ENCODE measurements at places on chromosomes 11 and 22.

GRCh38 chr11:35594680-35595079 lies 23.6 kb upstream of the FJX1 start:
- no peak for DNase-seq

DNA sequence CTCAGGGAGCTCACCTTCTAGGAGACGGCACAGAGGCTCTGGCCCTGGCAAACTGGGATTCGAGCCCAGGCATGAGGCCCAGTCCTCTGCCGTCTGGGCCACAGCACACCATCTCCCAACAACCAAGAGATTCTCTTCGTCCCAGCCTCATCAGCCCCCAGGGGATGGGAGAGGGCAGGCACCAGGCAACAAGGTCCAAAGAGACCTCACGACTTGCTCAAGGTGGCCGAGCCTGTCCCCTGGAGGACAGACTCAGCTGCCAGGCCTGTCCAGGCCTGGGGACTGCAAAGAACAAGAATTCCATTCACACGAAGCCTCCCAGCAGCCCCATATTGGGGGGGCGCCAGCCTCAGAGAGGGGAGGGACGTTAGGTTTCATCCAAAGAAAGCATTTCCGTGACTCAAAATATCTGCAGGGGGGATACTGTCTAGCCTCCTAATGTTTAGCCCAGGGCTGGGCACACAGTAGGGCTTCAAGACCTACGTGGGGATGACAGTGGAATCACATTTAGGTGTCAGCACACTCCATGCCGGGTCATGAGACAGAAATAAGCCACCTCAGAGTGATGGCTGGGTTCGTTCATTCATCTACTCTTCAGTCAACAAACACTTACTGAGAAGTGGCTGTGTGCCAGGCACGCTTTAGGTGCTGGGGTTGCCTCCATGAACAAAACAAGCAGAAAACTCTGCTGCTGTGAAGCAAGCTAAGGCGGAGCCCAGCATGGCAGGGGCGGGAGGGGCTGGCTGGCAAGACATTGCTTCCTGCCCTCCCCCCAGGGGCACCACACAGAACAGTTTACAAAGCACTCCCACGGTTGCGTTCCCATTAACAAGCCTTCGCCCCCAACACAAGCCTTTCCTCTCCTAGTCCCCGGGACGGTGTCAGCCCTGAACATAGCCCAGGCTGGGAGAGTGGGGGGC lies 1.2 kb downstream of the CARNS1 start:
- no peak for DNase-seq

GRCh38 chr22:17098379-17098819 lies 13.6 kb downstream of the IL17RA start:
- DNase-seq = peak; percentile 50

GRCh38 chr11:91261513-91261912 lies 963.1 kb upstream of the FAT3 start:
- DNase-seq = no peak

- no peak for DNase-seq
Observed at GRCh38 chr22:31650391-31650790, 11.6 kb downstream of the PISD start.

GRCh38 chr11:12098601-12099000 lies 11.8 kb upstream of the MICAL2 start:
- no peak for DNase-seq
